ENCODE measurements at places on chromosomes 7 and 10.
A peak's percentile ranks its signal among the peaks of the same experiment; 100 is the strongest.

- H3K4me1 ChIP-seq = peaks cover 16% of the 10 kb centered on the region
- H3K27ac ChIP-seq = no peak overlapping the region
- H3K36me3 ChIP-seq = no peaks in the 10 kb centered on the region
- H3K27me3 ChIP-seq = no peaks in the 10 kb centered on the region
- no peak overlapping the region for H3K4me3 ChIP-seq
- DNase-seq = no peak
Measured at GRCh38 chr7:90582164-90582563, 14.0 kb upstream of the CDK14 start.

DNA sequence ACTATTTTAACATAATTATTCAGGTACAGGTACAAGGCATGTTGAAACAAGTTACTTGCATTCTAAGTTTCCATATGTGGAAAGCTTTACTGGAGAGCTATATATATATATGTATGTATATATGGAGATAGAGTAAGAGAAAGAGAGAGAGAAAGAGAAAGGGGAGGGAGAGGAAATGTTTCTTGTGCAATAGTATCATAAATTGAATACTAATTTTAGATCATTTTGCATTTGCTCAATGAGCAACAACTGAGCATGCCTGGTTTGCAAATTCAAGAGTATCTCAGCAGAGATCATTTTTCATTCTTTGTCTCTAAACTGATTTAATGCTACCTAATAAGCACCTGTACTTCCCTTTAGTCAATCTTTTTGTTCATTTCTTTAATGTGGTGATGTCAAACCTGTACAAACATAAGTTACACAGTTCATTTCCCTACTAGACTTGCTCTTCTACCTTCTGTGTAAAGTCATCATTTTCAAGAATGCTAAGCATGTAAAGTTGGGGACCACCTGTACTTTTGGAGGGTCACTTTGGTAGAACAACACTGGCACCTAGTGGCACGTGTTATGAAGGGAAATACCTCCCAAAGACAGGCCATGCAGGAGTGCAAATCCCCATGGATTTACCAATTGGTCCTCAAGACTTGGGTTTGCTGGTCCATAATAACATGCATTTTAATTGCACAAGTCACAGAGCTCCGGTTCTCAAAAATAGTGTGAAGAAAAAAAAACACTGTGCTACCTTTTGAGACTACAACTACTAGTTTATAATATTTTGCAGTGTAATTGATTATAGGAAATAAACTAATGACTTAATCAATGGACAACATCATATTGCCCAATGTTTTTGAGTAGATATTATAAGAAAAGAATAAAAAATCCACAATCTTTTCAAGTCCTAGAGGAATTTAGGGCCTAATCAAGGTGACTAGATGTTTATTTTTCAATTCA lies 431.2 kb upstream of the IGFBP3 start:
- H3K27me3 ChIP-seq = no peaks in the 10 kb centered on the region
- no peak overlapping the region for H3K4me3 ChIP-seq
- peak; percentile 40 for DNase-seq
- H3K4me1 ChIP-seq = no peaks in the 10 kb centered on the region
- H3K27ac ChIP-seq = no peak overlapping the region

GRCh38 chr10:62805231-62806099 lies 945 bp downstream of the ADO start:
- H3K27ac ChIP-seq = peak overlapping the region; percentile 92
- H3K36me3 ChIP-seq = peaks cover 2% of the 10 kb centered on the region
- peak; percentile 38 for DNase-seq
- peaks cover 1% of the 10 kb centered on the region for H3K27me3 ChIP-seq

DNA sequence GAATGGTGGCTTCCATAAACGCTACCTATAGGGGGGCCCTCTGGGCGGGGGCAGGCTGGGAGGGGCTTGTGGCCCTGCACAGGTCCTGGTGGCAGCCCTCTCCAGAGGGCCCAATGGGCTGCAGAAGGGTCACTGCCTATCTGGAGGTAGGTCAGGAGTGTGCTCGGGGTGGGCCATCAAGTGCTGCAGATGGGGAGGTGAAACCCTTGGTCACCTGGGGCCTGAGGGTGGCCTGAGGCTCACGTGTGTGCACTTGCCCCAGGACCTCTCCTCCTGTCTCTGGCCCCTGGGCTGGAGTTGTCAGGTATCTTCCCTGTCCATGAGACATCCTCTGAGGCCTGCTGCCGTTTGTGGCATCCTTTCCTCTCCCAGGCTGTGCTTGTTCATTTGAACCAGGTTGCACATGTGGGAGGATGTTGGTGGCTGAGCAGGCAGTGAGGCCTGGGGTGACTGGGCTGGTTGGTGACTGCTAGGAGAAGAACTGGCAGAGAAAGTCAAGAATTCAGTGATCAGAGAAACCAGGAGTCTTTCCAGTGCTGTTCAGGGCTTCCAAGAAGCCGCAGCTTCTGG lies 21.1 kb upstream of the SH2D4B start:
- H3K27me3 ChIP-seq = no peaks in the 10 kb centered on the region
- no peak for DNase-seq
- H3K36me3 ChIP-seq = peaks cover 59% of the 10 kb centered on the region
- H3K27ac ChIP-seq = no peak overlapping the region
- peaks cover 10% of the 10 kb centered on the region for H3K4me1 ChIP-seq

DNA sequence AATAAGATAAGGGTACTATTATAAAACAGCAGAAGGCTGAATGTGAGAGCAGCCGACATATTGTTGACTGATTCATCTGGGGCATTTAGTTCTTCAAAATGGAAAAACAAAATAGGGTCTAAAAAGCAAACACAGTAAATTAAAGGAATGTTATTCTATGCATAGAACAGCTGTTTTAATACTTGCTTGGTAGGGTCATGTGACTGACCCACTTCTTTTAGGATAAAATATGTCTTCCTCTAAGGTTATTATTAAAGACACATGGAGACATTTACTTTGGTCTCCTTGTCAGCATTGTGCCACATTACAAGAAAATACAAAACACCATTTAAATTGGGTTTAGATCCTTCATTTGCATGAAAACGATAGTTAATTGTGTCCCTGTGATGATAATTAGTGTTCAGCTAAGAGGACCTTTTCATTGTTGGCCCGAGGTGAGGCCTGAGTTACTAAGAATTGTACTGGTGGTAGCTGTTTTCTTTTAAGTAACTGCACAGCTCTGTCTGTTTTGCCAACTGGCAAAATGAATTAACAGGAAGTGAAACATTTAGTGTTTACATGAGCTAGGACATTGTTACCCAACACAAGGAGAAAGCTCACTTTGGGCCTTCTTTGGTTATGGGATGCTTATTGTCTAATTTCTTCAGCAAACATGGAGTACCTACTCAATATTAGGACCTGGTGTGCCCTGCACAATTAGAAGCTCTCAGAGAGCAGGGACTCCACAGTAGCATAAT lies 764.4 kb downstream of the LRMDA start:
- DNase-seq = no peak
- H3K4me3 ChIP-seq = no peak overlapping the region
- H3K27ac ChIP-seq = no peak overlapping the region
- no peaks in the 10 kb centered on the region for H3K4me1 ChIP-seq
- no peaks in the 10 kb centered on the region for H3K27me3 ChIP-seq
- H3K36me3 ChIP-seq = no peaks in the 10 kb centered on the region

- H3K27ac ChIP-seq = no peak overlapping the region
- no peaks in the 10 kb centered on the region for H3K4me1 ChIP-seq
- no peaks in the 10 kb centered on the region for H3K27me3 ChIP-seq
- peak; percentile 22 for DNase-seq
- no peak overlapping the region for H3K4me3 ChIP-seq
Measured at GRCh38 chr10:43905512-43906236, 257.0 kb upstream of the ZNF32 start.

GRCh38 chr10:44519361-44519760 lies 134.5 kb upstream of the CXCL12 start:
- H3K4me1 ChIP-seq = no peaks in the 10 kb centered on the region
- H3K4me3 ChIP-seq = no peak overlapping the region
- DNase-seq = no peak
- H3K27ac ChIP-seq = no peak overlapping the region
- no peaks in the 10 kb centered on the region for H3K36me3 ChIP-seq

Measured in astrocyte (in vitro differentiated cells and primary cell).